ENCODE measurements at places on chromosomes 6 and 20. TPM values are rescaled to one million over a fixed set of nuclear protein-coding genes. Genes with fewer than 3 reads are reported as not detected.

CRIP3 gene
- total RNA-seq: 4.2 TPM

DNA sequence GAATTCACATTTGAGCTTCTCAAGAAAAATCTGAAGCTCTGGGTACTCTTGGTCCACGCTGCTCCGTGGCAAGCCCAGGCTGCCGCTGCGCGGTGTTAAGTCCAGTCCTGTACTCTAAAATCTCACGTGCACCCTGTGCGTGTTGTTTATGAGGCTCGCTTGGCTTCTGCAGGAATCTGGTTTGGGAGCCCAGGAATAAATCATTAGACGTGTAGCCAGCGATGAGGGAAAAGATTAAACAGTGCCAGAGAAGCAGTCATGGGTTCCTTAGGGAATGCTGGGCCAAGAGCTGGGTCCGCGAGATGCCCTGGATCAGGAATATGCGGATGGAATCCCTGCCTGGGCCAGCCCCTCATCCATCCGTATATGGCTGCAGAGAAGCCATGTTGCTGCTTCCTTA lies 87.3 kb downstream of the KCNB1 start:
- no peak for DNase-seq

GRCh38 chr20:21272679-21273078 lies 30.5 kb upstream of the XRN2 start:
- DNase-seq: no peak

DNA sequence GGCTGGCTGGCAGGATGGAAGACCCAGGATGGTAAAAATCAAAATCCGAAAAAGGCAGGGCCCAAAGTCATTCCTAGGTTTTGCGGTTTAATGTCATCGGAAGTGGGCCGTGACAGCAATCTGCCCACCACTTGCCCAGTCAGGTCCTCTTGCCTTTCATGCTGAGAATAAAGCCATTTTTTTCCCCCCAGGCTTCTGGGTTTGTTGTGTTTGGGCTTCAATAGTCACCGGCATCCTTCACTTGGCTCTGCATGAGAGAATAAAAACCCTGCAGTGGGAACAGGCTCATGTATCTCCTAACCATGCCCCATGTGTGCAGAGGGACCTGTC lies 56.1 kb downstream of the MEP1A start:
- DNase-seq: no peak

GRCh38 chr6:2611092-2611491 lies 139.6 kb downstream of the MYLK4 start:
- DNase-seq: no peak

DNA sequence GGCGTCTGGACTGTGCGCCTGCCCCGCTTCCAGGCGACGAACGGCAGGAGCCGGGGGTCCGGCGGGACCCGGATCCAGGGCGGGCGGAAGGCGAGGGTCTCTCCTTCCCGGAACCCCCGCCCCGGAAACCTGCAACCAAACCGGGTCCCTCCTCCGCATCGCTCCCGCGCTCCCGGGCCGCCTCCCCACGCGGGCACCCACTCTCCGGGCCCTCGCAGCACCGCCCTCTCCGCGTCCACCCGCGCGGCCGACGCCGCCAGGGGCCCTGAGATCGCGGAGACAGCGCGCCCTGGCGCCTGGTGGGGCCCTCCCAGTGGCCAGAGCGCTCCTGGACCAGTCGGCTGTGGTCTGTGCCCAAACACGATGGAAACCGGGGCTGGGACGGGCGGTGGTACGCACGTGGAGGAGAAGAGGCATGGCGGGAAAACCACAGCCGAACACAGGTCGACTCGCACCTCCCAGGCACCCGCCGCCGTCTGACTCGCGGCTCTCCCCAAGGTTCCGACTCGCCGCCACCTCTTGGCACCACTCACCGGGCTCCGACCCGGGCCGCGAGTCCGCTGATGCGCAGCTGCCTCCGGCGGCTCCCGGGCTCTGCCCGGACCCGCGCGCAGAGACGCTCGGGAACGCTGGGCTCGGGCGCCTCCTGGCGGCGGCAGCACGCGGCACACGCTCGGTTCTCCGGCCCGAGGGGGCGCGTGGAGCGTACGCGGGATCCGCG lies 7.9 kb downstream of the NKX2-2 start:
- peak; percentile 88 for DNase-seq

MYCT1 gene
- total RNA-seq: not detected

GRCh38 chr6:160883560-160883959 lies 108.0 kb upstream of the MAP3K4 start:
- DNase-seq: no peak

RIMS4 gene
- not detected for total RNA-seq

SIRPD gene
- not detected for total RNA-seq

DNA sequence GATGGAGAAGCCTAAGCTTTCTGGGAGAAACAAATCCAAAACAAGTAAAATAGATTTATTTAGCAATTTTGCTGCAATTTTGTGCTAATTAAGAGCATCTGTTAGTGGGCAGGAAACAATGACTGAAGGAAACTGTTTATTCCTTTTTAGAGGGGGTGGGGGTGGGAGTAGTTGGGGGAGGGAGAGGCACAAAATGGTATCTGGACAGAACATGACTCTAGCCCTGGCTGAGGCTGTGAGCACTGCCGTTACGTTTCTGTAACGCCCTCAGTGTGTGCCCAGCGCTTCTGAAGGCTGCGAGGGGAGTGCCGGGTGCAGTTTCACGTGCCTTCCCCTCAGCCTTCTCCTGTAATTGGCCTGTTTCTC lies 28.8 kb downstream of the METTL24 start:
- DNase-seq: no peak

- DNase-seq: no peak
Measured at GRCh38 chr6:62891065-62891647, 320.1 kb upstream of the FKBP1C start.

GRCh38 chr6:151257985-151258445 lies 18.2 kb downstream of the AKAP12 start:
- DNase-seq: no peak

DNA sequence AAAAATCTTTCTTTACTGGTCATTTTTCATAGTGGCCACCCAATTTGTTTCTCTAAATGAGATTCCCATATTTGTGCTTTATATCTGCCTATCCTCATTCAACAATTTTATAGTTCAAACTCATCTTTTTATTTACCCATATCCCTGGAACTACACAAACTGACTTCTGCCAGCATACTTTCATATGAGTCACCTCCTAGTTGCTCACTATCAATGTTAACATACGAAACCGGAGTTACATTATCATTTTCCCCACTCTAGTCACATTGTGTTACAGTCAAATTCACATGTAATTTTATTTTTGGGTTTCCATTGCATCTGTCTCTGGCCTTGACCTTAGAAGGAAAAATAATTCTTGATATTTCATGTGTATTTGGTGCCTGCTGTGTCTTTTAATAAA lies 499.4 kb downstream of the MAFB start:
- DNase-seq: no peak

GMNN gene
- total RNA-seq: 68.7 TPM

DNA sequence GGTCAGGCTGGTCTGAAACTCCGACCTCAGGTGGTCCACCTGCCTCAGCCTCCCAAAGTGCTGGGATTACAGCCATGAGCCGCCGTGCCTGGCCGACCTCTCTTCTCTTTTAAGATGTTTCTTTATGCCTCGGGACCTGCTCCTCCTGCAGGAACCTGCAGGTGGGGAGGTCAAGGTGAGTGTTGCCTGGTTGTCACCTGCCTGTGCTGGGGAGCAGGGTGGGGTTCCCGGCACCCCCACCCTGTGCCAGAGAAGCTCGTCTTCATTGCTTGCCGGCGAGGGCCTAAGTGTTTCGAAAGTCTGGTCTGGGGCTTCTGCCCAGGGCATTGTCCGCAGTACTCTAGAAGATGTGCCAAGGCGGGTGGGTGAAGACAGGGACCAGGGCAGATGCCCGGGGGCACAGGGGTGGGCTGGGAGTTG lies 36.0 kb downstream of the SYNJ2 start:
- no peak for DNase-seq

SCRT2 gene
- total RNA-seq: not detected

GRCh38 chr6:138440296-138440695 lies 36.3 kb downstream of the HEBP2 start:
- DNase-seq: no peak

GRCh38 chr6:42417641-42418112 lies 34.0 kb downstream of the TRERF1 start:
- DNase-seq: no peak

SEL1L2 gene
- not detected for total RNA-seq
